ENCODE measurements at places on chromosomes 5 and 9. TPM values are rescaled to one million over a fixed set of nuclear protein-coding genes. Genes with fewer than 3 reads are reported as not detected.

The ENTPD2 gene
- total RNA-seq = 0.82 TPM

The PTGER4 gene
- total RNA-seq = 1.6 TPM

The FOXI1 gene
- total RNA-seq = not detected

The PCDHB14 gene
- total RNA-seq = 12.6 TPM

The DPYSL3 gene
- 888 TPM for total RNA-seq

The EQTN gene
- 1.6 TPM for total RNA-seq

The NIM1K gene
- total RNA-seq = 8.2 TPM

The KIF4B gene
- 0.41 TPM for total RNA-seq

The LHX3 gene
- total RNA-seq = not detected

All from frontal cortex (tissue), 4 donors.